ENCODE measurements at places on chromosomes 13 and 19. TPM values are rescaled to one million over a fixed set of nuclear protein-coding genes. Genes with fewer than 3 reads are reported as not detected.

Gene CYP2F1
- not detected for total RNA-seq

DNA sequence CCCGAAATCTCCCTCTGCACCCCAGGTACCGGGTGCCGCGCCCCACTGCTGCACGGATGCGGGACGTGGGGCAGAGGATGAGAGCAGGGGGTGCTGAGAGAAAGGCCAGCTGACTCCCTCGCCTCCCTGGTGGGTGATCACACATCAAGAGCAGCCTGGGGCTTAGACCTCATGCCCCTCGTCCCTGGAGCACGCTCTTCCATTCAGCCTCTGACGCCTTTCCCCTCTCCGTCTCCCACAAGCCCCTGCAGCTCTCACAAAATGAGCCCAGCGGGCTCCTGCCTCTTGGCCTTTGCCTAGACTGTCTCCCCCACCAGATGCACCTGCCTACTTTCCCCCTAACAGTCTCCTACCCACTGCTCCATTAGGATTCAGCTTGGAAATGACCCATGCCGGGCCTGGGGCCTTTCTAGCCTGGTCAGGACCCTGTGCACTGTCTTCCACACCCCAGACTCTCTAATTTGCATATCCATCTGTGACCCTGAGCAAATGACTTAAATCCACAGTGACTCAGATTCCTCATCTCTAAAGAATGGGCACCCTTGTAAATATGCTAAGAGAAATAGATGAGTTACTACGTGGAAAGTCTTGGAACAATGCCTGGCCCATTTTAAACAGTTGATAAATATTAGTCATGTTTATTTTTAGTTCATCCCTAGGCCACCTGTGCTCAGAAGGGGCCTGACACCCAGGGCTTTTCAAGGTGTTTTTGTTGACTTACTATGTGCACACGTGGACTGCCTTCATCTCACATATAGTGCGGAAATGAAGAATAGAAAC, 582 bp upstream of the PTPRH start:
- no peak for DNase-seq

GRCh38 chr13:44498969-44499368, 77.2 kb downstream of the TSC22D1 start:
- DNase-seq, result no peak

- DNase-seq, result no peak
Observed at GRCh38 chr19:51179256-51179655, 37.2 kb downstream of the SIGLEC7 start.

GRCh38 chr19:38429055-38429810, 3.2 kb upstream of the RASGRP4 start:
- DNase-seq, result no peak

Gene ERFL
- 0.83 TPM for total RNA-seq

Gene TEX26
- not detected for total RNA-seq

Gene TMPRSS9
- total RNA-seq, result not detected

DNA sequence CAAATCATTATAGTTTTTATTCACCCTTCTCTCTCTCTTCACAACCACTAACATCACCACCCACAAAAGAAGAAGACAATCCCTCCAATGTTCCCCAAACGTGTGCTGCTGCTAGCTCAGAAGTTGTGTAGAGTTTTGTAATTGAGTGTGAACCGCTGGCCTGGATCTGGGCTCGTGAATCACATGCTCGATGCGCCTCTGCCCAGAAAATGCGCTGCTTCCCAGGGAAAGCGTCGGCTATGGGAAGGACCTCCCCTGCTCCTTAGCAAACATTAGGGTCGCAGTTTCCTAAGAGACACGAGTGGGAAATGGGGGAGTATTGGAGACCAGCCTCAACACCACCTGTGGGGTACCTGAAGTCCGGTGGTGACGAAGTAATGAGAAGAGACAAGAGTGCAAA, 38.4 kb upstream of the ZNF726 start:
- DNase-seq, result no peak

GRCh38 chr13:102045731-102046130, 356.1 kb downstream of the FGF14 start:
- no peak for DNase-seq

Gene KCTD12
- 11.4 TPM for total RNA-seq

Gene DACH1
- 0.05 TPM for total RNA-seq

- DNase-seq, result no peak
Observed at GRCh38 chr19:28553005-28553404, 659.9 kb downstream of the UQCRFS1 start.

DNA sequence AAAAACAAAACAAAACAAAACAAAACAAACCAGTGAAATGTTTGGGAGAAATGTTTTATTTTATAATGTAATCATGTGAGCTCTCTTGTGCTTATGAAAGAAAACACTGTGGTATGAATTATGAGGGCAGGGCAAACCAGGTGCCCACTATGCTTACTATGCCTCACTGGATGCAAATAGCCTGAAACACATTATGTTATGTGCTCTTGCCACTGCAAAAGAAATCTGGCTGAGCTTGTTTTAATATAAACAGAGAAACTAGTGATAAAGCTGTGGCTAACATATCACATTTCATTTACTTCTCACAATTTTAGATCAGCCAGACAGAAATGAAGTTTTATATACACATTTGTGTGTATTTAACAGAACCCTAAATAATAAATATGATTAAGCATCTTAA, 8.7 kb upstream of the NBEA start:
- no peak for DNase-seq

Gene CLEC11A
- total RNA-seq, result 0.52 TPM

DNA sequence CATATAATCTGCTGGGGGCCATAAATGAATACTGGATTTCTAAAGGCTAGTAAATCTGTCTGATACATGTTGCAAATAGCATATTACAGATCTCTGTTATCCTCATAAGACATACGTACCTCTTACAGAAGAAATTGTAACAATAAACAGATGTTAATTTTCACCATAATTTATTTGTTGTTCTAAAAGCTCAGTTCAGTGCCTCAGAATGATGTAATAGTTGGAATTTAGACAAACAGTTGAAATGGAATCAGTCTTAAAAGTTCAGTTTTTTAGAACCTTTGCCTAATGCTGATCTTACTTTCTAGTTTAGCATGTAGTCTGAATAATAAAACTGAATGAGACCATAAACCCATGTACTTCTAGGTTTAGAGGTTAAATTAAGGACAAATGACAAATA, 43.1 kb downstream of the B3GLCT start:
- no peak for DNase-seq

DNA sequence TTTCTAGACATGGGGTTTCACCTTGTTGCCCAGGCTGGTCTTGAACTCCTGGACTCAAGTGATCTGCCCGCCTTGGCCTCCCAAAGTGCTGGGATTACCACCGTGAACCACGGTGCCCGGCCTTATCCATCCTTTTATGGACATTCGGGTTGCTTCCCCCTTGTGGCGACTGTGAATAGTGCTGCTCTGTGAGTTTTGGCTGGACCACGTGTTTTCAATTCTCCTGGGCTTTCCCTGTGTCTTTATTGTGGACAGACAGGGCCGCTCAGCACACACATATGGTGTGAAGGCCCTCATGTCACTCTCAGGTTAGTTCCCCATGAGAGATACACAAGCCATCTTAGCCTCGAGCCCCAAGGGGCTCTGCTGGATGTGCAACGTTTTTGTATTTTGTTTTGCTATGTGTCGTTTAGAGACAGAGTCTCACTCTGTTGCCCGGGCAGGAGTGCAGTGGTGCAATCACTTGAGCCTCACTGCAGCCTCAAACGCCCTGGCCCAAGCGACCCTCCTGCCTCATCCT, 40.5 kb downstream of the MAU2 start:
- DNase-seq, result peak; percentile 58

DNA sequence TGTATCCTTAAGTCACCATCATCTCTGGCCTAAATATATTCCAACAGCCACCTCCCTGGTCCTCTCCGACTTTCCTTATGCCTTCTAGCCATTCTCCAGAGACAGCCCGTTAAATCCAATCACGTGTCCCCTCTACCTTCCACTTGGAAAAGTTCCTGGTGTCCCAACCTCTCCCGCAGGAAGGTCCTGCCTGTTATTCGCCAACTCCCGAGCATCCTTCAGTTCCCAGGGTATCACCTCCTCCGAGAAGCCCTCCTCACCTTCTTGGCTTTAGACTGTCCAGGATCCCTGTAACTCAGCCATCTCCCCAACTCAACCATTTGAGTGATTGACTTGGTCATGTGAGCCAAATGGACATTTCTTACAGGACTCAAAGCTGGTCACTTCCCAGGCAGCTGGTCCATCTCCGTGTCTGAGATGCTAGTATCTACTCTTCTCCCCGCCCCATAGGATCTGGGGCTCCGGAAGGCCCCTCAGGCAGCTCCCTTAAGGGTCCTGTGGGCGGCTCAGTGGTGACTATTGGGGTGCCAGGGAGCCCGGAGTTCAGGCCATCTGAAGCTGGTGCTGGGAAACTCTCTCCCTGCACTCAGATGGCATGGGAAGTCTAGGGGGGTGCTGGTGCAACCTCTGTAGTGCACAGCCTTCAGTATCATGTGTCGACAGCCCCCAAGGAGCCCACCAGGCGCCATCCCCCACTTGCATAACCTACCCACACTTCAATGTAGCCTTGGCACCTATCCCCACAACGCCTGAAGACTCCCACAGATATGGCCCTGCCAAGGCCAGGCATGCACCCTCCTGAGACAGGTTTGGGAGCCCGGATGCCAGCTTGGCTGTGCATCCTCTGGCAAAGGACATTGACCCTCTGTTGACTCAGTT, 27.9 kb upstream of the NANOS3 start:
- DNase-seq, result no peak

- DNase-seq, result no peak
Observed at GRCh38 chr13:27001705-27002104, 169.9 kb downstream of the USP12 start.

All from activated T-cell treated with anti-CD3 and anti-CD28 coated beads, Interleukin-2, amount 50 U/mL, for 4 hours (primary cell).